ENCODE measurements at places on chromosomes 12 and 14. TPM values are rescaled to one million over a fixed set of nuclear protein-coding genes. Genes with fewer than 3 reads are reported as not detected.

- no peaks in the 10 kb centered on the region for H3K27me3 ChIP-seq
- DNase-seq = no peak
- no peak overlapping the region for H3K27ac ChIP-seq
These were observed 21.4 kb upstream of the TMEM106C start for GRCh38 chr12:47941871-47942613.

DNA sequence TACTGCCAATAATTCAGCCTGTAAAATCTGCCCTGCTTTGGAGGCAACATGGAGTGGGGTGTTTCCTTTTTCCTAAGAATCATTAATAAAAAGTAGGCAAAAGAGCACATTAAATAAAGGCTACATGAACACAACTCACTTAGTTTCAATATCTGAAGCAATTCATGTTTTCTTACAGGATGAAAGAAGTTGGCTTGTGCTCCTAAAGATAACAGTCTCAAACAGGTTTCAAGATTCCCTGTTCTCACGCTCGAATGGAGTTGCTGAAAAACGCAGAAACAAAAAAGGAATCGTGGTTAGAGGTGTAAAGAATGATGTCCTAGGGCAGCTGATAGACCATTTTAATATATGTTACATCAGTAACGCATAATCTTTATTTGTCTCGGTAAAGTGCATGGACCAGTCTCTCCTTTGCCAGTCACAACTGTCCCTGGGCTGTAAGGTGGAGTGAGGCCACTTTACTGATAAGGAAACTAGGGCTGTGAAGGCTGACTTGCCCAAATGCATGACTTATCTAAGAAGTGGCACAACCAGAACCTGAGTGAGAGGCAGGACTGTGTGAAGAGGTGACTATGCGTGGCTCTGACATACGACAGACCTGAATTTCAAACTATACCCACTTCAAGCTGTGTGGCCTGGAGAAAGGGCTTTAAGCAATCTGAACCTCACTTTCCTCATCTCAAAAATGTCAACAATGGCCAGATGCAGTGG lies 12.6 kb downstream of the GIT2 start:
- H3K4me1 ChIP-seq = no peaks in the 10 kb centered on the region
- peaks cover 49% of the 10 kb centered on the region for H3K36me3 ChIP-seq
- H3K4me3 ChIP-seq = no peak overlapping the region
- H3K27ac ChIP-seq = no peak overlapping the region
- H3K27me3 ChIP-seq = no peaks in the 10 kb centered on the region
- DNase-seq = no peak

The CFAP251 gene
- 3.4 TPM for total RNA-seq

The RHOF gene
- 12.0 TPM for total RNA-seq

All from thoracic aorta (tissue), 2 donors.